ENCODE measurements at places on chromosomes 7 and 10.

- DNase-seq = no peak
These were observed 479 bp downstream of the PNPLA8 start for GRCh38 chr7:108525327-108525984.

DNA sequence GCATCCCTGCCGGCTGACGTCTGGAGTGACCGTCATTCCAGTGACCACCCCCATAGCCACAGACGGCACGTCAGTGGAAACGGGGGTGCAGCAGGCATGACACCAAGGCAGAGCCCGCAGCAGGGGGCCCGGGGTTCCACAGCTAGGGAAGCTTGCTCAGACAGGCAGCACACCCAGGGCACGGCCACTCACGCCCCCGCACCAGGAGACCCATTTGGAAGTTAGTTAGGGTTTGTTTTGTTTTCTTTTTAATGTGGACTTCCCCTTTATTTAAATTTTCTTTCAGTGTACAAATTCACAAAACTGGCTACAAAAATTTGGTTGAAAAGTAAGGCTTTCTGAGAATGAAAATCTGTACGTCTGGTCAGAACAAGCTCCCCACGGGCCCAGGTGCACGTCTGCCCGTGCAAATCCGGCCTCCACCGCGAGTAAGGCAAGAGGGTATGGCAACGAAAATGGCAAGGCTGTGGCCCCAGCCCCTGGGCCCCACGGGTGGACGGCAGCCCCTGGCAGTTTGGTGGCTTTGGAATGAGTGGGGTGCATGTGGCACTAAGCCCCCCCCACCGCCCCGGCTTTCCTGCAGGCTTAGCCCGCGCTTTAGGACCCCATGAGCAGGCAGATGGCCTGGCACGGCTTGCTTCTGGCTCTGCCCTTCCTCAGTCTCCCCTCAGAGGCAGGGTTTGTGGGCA is 124.2 kb downstream of the FAM53B start:
- no peak for DNase-seq

- DNase-seq = no peak
These were observed 87.4 kb downstream of the CHN2 start for GRCh38 chr7:29281782-29282541.

DNA sequence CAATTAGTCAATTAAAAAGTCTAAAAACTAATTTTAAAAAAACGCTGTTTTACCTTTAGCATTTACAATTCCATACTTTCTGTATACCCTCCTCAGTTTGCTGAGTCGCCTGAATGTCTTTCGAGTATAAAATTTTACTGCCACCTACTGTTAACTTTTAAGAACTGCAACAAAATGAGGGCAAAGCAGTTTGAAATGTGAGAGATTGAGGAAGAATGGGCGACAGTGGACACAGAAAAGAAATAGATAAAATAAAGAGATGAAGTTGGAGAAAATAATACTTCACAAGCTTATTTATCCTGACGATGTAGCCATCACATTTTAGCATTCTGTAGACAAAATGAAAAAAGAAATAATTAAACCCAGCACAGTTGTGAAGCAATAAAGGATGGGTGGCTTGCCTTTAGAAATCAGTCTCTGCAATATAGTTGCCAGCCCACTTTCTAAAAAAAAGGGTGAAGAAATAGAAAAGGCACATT is 110.8 kb upstream of the PTN start:
- DNase-seq = no peak

GRCh38 chr10:123562387-123562786 is 103.8 kb upstream of the GPR26 start:
- no peak for DNase-seq

- DNase-seq = no peak
These were observed 43.7 kb upstream of the NXPH1 start for GRCh38 chr7:8389593-8390261.

GRCh38 chr10:102583435-102584417 is 60.6 kb upstream of the TRIM8 start:
- DNase-seq = peak; percentile 71

DNA sequence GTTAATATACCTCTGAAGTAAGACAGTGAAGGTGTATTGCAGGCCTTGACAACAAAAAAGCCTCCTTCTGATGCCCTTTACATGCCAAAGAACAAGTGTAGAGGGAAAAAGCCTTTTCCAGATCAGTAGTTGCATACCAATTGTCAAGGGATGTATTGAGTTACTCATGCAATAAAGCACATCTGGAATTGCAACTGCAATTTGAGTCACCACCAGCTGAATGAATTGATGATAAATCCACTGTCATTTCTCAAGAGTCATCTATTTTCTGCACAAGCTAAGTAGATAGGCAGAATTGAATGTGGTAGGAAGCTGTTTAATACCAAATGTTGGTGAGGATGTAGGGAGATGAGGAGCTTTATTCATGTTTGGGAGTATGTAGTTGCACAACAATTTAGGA is 325.9 kb upstream of the SMIM30 start:
- DNase-seq = no peak

- no peak for DNase-seq
These were observed 15.2 kb upstream of the DNAAF5 start for GRCh38 chr7:711093-711921.

- DNase-seq = no peak
These were observed 23.1 kb downstream of the PLPP4 start for GRCh38 chr10:120480065-120480600.

DNA sequence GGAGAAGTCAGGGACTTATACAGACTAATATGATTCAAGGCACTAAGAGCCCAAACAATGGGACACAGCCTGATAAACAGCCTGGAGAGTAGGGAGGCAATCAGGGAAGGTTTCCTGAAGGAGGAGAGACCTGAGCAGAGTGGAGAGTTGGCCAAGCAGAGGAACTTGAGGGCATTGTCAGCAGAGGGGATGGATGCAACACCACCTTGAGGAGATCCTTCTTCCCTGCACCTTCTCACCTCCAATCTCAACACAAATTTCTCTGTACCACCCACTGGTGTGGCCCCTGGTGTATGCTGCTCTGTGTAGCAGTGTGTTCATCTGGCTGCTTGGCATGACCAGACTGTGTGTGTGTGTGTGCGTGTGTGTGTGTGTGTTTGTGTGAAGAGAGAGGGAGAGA is 146.2 kb downstream of the WDR11 start:
- DNase-seq = no peak

- no peak for DNase-seq
These were observed 719 bp downstream of the ZNF33B start for GRCh38 chr10:42637648-42638054.

GRCh38 chr7:118657391-118658005 is 433.0 kb downstream of the ANKRD7 start:
- no peak for DNase-seq

- DNase-seq = no peak
These were observed 240.6 kb upstream of the KIAA1217 start for GRCh38 chr10:23968301-23968700.

GRCh38 chr10:107206833-107207232 is 42.3 kb upstream of the SORCS1 start:
- no peak for DNase-seq

DNA sequence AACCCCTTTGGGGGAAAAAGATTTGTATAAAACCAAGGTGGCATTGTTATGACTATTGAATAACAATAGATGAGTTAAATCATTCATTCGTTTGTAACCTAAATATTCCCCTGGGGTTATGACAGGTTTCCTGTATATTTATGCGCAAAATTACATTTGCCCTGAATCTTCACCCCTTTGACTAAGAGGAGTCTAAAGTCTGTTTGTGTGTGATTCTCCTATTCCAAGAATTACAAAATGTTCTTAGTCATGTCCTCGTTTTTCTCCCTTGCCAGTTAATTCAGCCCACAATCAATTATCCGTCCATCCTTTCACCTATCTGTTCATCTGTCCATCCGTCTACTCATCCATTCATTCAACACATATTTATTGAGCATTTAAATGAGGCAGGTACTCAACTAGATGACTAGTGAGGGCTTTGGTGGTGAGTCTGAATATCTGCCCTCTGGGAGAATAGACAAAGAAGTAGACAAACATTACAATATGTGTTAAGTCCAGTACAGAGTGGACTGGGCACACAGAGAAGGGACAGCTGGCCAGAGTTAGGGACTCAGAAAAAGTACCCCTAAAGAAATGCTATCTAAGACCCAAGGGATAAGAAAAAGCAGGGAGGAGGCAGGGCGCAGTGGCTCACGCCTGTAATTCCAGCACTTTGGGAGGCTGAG is 35.6 kb upstream of the TCF7L2 start:
- no peak for DNase-seq

DNA sequence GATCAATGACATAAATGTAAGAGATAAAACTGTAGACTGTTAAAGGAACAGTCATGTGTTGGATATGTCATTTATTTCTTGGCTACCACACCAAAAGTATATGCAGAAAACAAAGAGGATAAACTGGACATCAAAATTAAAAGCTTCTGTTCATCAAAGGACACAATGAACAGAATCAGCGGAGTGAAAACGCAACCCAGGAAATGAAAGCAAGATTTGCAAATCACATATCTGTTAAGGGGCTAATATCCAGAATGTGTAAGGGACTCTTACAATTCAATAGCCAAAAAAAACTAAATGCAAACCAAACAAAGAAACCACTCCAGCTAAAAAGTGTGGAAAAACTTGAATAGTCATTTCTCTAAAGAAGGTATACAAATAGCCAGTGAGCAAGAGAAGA is 164.3 kb downstream of the ZMYND11 start:
- no peak for DNase-seq

DNA sequence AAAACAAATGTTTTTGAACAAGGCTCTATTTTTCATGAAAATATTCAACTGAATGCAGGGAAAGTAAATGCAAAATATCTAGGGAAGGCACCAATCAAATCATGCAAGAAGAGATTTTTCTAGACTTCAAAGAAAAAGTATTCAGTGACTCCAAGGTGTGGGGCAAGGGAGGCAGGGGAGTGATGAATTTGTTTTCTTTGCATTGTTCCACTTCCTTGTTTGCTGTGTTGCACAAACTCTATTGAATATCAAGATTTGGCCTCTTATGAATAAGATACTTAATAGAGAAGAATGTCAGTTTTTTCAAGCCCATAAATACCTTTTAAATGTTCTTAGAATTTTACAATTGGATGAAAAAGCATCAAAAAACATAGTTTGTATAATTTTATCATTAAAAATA is 26.4 kb downstream of the STEAP1 start:
- DNase-seq = no peak

GRCh38 chr7:883055-884021 is 7.0 kb downstream of the GET4 start:
- no peak for DNase-seq

DNA sequence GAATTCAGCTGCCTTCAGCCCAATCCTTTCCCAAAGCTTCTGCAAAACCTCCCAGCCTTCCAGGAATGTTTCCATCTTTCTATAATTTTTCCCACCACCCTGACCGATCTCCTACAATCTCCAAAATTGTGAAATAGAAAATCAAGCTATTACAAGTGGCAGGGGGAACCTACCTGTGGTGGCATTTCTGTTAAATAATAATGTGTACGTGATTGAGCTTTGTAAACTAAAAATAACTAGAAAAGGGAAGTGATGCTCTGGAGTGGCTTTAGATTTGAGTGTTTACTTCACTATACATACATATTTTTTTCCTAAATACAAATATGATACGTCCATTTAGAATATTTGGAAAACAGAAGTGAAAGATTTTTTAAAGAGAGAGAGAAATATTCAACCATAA is 593.6 kb downstream of the GRM8 start:
- no peak for DNase-seq

DNA sequence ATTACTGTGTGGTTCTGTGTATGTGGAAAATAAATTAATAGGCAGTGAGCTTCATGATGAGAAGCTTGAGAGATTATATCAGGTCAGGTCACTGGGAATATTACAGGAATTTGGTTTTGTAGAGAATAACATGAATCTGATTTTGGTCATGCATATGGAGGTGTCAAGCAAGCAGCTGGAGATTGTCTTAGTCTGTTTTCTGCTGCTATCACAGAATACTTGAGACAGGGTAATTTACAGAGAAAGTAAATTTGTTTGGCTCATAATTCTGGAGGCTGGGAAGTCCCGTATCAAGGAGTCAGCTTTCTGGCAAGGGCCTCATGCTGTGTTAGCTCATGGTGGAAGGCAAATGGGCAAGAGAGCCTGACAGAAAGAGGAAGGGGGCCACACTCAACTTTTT is 120.7 kb upstream of the FAM3C start:
- no peak for DNase-seq

Measured in T-helper 2 cell (primary cell).